SK-N-SH (cell line): ENCODE measurements at places on chromosomes 7 and 10. TPM values are rescaled to one million over a fixed set of nuclear protein-coding genes. Genes with fewer than 3 reads are reported as not detected.

- no peak for DNase-seq
These were observed 36.8 kb upstream of the R3HCC1L start for GRCh38 chr10:98097616-98098015.

DNA sequence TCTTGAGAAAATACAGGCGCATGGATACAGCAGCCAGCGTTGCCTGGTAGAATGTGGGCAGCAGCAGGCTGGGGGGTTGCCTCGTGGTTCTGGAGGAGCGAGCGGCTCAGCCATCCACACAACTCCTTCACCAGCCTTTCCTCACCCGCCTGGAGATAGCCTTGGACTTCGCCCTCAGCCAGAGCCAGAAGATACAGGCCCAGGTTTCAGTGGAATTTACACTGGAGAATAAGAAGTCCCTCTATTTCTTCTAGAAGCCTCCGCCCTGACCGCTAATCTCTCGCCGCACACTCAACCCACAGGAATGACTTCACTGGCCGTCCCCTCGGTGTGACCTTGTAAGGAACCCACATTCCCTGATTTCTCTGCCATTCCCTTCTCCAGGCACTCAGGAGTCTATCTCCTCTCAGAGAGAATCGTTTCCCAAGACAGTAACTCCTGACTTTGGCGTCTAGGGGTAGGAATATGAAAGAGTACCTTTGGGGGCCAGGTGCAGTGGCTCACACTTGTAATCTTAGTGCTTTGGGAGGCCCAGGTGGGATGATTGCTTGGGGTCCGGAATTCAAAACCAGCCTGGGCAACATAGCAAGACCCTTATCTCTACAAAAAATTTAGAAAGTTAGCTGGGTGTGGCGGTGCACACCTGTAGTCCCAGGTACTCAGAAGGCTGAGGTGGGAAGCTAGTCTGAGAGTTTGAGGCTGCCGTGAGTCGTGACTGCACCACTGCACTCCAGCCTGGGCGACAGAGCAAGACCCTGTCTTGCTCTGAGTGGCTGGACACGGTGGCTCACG is 52.0 kb upstream of the ECHDC3 start:
- no peak for DNase-seq

DNA sequence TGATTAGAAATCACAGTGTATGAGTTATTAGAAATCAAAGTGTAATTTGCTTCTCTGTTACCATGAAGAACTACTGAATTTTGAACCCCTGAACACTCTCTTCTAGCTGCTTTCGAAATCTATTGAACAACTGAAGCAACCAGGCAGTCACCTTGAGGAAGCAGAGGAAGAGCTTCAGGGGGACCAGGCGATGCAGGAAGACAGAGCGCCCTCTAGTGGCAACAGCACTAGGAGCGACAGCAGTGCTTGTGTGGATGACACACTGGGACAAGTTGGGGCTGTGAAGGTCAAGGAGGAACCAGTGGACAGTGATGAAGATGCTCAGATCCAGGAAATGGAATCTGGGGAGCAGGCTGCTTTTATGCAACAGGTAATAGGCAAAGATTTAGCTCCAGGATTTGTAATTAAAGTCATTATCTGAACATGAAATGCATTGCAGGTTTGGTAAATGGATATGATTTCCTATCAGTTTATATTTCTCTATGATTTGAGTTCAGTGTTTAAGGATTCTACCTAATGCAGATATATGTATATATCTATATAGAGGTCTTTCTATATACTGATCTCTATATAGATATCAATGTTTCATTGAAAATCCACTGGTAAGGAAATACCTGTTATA is 170.7 kb downstream of the HDAC9 start:
- peak; percentile 53 for DNase-seq

- no peak for DNase-seq
These were observed 526.8 kb downstream of the PLXDC2 start for GRCh38 chr10:20343036-20343435.

GRCh38 chr7:27740449-27741086 is 606 bp downstream of the TAX1BP1 start:
- DNase-seq = peak; percentile 80

Gene MCM10
- polyA plus RNA-seq = 5.1 and 5.5 TPM in 2 replicates
